ENCODE measurements at places on chromosomes 7 and 10.
A peak's percentile ranks its signal among the peaks of the same experiment; 100 is the strongest.

DNA sequence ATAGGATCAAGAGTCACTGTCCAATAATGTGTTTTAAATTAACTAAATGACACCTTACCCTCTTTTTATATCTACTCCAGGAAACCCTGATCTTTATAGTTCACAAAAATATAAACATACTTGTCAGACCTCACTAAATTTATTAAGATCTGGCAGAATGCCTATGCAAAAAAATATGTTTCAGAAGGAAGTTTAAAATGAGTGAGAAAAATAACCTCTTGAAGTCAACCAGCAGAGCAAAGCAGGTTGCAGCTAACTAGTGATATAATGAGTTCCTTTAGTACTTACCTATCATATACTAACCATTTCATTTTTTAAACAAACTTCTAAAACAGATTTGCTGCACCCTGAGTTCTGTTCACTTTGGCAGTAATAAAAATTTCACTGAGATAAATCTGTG lies 14.0 kb upstream of the HGF start:
- no peak for DNase-seq

GRCh38 chr10:25036381-25036780 lies 20.0 kb downstream of the THNSL1 start:
- no peak for DNase-seq

GRCh38 chr7:50555594-50556140 lies 9.5 kb downstream of the DDC start:
- no peak for DNase-seq

GRCh38 chr7:3158341-3158760 lies 114.7 kb upstream of the CARD11 start:
- no peak for DNase-seq

GRCh38 chr7:22860337-22860736 lies 37.7 kb upstream of the TOMM7 start:
- no peak for DNase-seq

GRCh38 chr7:139259142-139259541 lies 28.1 kb downstream of the UBN2 start:
- DNase-seq, result no peak

DNA sequence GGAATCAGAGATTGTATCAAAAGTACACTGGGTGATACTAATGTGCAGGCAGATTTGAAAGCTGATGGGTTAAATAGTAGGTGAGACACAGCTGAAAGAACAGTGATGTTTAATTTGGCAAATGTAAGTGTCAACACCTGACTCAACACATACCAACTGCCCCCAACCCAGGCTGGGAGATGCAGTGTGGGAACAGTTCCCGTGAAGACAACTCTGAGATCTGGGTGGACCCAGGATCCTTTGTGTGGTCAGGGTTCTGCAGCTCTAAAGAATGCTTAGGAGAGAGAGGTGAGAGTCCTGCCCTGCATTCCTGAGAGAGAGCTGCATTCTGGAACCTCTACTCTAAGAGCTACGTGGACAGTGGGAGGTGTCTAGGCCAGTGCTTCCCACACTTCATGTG lies 479.7 kb downstream of the RPS24 start:
- no peak for DNase-seq

DNA sequence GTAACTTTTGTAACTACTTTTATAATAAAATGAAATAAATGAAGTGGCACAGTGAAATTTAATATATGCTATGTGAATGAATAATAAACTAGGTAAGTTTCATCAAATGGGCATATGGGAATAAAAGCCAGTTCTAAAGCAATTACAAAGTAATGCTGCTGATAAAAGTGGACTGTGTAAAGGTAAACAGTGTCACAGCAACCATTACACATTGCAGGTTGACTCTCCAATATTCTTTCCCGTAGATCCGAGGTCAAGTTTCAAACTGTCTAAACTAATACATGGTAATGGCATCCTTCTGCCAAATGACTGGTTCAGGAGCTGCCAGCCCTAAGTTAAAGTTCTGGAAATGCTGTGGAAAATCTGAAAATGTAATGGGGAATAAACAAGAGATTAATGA lies 6.0 kb downstream of the HIBADH start:
- DNase-seq, result no peak

DNA sequence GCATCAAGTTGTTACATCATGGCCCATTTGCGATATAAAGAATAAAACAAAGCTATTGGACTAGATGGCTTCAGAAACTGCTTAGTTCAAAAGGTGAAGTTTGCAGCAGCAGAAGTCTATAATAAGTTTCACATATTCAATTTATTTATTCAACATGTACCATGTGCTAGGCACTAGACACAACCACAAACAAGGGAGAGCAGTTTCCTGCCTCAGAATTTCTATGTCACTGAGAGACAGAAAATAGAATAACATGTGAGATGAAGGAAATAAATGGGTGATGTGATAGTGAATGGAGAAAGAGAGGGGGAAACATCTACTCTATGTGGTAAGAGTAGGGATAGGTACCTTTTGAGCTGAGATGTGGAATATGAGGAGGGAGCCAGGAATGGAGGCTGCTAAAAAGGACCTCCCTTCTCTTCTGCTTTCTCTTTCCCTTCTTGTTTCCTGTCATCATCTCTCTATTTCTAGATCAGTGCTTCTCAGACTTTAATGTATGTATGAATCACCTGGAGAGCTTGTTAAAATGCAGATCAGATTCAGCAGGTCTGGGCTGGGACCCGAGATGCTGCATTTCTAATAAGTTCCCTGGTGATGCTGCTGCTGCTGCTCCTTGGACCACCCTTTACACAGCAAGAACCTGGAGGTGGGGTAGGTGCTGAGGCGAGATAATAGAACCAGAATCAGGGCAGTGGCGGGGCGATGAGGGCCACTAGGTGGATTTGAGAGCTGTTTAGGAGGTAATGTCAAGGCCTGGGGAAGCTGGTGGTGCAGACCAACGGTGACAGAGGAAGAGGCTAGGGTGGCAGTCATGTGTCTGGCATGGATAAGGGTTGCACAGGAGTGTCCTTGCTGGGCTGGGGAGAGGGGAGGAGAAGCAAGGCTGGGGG lies 13.7 kb upstream of the INMT start:
- DNase-seq, result peak; percentile 37

DNA sequence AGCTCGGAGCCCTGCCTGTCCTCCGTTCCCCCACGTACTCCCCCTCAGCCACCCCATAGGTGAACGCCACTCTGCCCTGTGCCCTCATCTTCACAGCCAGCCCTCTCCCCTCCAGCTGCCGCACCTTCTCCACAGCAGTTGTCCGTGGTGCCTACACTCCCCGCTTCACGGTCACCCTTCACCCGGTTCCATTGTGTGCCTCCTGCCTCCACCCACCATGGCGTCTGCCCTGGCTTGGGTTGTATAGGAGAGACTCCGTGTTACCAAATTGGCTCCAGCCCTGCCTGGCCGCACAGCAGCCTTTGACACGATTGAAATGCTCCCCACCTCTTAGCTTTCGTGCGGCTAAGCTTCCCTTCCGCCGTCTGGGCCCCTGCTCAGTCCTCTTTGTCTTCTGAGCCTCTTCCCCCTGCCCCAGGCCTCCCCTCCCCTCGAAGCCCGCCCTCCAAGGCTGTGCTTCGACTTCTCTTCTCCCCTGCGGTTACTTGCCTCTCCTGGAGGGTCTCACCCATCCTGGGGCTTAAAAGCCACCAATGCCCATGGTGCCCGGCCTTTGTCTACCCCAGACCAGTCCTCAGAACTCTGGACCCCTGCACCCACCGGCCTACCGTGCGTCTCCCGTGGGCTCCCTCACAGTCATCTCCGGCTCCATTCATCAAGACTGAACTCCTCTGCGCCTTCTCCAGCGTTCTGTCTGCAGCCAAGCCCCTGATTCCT lies 18.5 kb upstream of the NODAL start:
- no peak for DNase-seq

GRCh38 chr7:1555046-1555812 lies 776 bp downstream of the TMEM184A start:
- DNase-seq, result no peak

DNA sequence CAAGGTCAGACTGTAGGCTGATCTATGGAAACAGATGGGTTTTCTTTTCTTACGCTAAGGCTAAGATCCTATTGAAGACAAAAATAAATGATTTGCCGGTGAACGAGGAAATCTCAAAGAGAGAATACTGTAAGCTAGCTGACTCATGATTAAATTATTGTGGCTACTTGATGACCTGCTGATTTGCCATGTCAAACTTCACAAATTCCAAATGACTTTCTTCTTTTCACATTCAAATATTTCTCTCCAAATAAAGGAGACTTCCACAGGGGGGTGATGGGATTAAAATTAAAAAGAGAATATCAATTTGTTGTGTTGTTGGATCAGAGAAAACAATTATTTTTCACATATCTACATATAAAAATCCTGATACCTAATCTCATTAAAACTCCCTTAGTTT lies 860.6 kb upstream of the ZWINT start:
- no peak for DNase-seq

GRCh38 chr10:27643301-27643700 lies 102.3 kb downstream of the MKX start:
- no peak for DNase-seq

- DNase-seq, result no peak
Measured at GRCh38 chr10:104117839-104118323, 4.1 kb upstream of the SFR1 start.
